ENCODE measurements at places on chromosomes 1 and 21.

DNA sequence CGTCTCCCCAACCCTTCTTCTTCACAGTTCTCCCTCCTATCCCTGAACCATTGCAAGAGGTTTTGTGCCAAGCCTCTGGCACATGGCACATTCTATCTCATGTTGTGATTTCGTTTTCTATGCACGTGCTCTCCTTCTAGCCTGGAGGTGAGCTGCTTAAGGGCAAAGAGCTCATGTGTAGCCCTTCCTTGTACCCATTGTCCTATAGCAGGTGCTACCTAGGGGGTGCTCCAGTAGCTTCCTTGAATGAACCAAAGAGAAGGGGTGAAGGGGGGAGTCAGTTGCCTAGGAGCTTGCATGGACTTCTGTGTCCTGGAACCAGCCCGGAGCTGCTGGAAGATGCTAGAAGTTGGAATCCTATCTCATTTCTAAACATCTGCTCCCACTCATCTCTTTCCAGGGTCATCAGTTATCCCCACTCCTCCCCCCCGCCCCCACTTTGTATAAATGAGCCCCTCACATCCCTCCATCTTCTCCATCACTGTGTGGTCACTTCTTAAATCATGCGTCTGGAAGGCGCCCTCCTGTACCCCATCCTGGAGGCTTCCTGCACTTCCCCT lies 535 bp upstream of the DISC1 start:
- DNase-seq: no peak

DNA sequence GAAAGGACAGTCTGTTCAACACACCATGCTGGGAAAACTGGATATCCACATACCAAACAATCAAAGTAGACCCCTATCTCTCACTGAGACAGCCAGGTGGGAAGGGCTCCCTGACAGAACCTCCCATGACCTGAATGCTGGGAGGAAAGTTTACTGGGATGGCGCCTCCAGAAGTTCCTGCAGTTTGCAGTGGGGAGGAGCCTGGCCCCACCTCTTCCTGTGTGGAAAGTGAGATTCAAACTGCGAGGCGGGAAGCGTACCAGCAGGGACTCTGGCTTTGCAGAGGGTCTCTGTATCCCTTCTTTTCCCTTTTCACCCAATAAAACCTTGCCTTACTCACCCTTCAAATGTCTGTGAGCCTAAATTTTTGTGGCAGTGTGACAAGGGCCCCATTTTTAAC lies 190.7 kb downstream of the HHIPL2 start:
- DNase-seq: no peak

GRCh38 chr1:1306070-1306660 lies 1.6 kb downstream of the ACAP3 start:
- no peak for DNase-seq

DNA sequence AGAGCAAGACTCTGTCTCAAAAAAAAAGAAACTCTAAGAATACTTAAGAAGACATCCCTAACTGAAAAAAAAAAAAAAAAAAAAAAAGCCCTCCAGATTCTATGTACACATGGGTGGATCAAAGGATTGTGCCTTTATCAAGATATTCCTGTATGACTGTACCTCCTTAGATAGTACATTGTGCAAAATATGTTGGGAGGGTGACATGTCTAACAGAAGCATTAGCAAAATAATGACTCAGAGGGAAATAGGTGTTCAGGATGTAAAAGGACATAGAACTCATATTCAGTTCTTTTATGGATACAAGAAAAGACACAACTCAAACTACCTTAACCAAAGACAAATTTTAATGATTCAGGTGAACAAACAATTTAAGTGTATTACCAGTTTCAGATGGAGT lies 269.8 kb upstream of the KAZN start:
- no peak for DNase-seq

GRCh38 chr1:72827278-72827677 lies 544.9 kb upstream of the NEGR1 start:
- no peak for DNase-seq

DNA sequence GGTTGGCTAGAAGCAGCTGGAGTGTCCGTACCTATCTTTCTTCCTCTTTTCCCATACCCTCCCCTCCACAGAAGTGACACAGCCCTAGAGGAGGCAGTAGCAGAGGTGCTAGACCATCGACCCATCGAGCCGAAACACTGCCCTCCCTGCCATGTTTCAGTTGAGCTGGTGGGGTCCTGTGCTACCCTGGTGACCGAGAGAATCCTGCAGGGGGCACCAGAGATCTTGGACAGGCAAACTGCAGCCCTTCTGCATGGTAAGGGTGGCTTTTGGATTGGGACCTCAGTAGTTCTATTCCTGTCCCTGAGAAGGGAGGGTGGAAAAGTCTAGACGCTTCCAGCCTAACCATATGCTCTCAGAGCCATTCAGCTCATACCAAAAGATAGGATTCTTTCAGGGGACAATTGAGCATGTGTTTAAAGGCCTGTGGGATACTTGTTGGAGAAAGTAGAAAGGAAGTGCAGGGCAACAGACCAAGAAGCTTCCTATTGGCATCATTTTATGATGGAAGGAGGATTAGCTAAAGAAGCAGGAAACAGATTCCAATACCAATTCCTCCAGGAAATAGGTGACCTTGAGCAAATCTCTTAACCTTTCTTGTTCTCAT lies 11.7 kb upstream of the BNIPL start:
- DNase-seq: no peak

DNA sequence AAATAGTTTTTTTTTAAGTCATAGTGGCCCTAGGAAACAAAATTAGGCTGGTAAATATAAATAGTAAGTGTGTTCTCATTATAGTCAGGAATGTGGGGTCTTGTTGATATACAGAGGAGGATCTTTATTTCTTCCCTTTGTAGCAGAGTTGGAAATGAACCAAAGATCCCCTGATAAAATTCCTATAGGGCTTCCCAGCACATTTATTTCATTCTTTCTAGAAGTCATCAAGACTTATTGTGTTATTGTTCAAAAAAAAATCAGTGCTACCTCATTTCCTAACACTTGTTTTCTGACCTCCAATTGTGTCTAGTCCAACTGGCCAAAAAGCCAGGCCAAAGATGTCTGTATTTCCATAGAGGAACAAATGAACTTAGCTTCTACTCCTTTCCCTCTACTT lies 7.6 kb upstream of the PLEKHO1 start:
- no peak for DNase-seq

DNA sequence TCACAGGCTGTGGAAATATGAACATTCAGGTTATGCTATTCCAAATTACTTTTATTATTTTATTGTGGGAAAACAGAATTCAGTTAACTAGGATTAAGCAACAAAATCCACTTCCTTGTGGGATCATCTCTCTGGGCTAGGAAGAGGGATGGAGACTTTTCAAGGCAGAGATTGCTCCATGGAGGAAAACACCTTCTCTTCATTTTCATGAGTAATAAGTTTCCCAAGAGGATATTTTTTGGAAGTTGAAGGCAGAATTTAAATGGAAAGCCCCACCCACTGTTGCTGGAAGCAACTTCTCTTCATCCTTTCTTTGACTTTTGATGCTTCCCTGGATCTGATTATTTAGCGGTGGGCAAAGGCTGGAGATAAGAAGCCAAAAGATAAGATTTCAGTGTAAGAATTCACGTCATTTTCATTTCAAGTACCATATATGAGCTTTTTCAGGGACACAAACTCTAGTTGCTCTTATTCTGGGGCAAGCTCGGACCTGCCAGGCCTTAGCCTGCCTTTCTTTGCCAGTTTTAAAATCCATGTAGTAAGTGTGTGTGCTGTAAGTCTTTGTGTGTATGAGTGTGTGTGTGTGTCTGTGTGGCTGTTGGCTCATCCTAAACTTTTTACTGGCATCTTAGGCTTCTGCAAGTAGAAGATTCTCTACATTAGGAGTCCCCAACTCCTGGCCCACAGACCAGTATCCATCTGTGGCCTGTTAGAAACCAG lies 11.7 kb upstream of the IL24 start:
- no peak for DNase-seq

Data from GM12878 (cell line).